Thyroid gland (tissue), 4 donors: ENCODE measurements at places on chromosomes 3 and 15. TPM values are rescaled to one million over a fixed set of nuclear protein-coding genes. Genes with fewer than 3 reads are reported as not detected.

DNA sequence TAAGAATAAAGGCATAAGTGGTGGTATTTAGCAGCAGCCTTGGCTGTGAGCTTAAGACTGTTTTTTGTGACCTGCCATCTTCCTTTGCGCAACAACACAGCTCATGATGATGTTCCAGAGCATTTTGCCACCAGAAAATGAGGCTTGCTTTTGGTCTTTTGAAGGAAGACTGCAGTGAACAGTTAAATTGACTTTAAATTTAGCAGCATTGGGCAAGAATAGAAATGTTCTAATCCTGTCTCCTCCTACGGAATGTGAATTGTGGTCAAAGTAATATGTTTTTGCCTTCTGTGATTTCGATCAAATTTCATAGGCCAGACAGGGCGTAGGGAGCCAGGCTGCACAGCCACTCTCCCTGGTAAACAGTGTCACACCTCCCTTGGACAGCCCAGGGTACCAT lies 460.7 kb upstream of the RASGRP1 start:
- H3K36me3 ChIP-seq, result no peaks in the 10 kb centered on the region
- no peak for DNase-seq
- no peaks in the 10 kb centered on the region for H3K27me3 ChIP-seq
- H3K4me3 ChIP-seq, result no peak overlapping the region
- H3K27ac ChIP-seq, result no peak overlapping the region
- H3K4me1 ChIP-seq, result no peaks in the 10 kb centered on the region

DNA sequence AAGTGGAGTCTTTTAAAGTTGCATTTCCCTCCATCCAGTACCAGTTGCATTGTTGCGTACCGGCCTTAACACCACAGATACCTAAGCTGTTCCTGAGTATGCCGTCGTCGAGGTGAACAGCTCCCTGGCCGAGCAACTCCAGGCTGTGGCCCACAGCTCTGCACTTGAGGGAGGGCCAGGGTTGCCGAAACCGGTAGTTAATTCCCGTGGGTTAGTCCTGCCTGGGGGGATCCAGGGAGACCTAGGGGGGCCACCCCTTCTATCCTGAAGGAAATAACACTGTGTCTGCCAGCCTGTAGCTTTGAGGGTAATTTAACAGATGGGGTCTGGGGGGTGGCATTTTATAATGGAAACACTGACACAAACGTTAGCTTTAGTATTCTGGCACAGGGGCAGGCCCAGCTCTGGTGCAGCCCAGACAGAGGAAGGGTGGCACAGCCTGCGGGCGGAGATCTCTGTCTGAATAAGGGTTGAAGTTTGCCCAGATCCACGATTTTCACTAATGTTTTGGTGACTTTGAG lies 60.8 kb downstream of the RGMA start:
- peak overlapping the region; percentile 66 for H3K27ac ChIP-seq
- no peaks in the 10 kb centered on the region for H3K27me3 ChIP-seq

- H3K27ac ChIP-seq, result no peak overlapping the region
- H3K36me3 ChIP-seq, result no peaks in the 10 kb centered on the region
- no peak for DNase-seq
- no peaks in the 10 kb centered on the region for H3K27me3 ChIP-seq
Measured at GRCh38 chr3:130825762-130826299, 68.1 kb upstream of the ATP2C1 start.

GRCh38 chr15:58019503-58020376 lies 45.8 kb downstream of the ALDH1A2 start:
- H3K4me1 ChIP-seq, result no peaks in the 10 kb centered on the region
- DNase-seq, result no peak
- H3K4me3 ChIP-seq, result no peak overlapping the region
- no peaks in the 10 kb centered on the region for H3K36me3 ChIP-seq

DNA sequence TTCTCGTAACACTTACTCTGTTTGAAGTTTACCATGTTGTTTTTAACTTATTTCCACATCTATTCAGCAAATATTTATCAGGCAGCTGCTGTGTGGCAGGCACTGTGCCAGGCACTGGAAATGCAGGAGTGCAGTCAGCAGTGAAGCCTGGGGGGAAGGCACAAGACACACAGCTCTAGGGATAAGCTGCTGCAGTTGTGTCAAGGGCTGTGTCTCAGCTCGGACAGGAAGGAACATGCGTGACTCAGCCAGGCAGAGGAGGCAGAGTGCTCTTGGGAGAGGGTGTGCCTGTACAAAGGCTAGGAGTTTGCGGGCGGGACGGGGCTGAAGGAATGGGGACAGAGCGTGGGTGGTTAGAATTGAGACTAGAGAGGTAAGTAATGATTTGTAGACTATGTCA lies 24.7 kb downstream of the LYSMD4 start:
- H3K36me3 ChIP-seq, result peaks cover 7% of the 10 kb centered on the region
- no peak overlapping the region for H3K4me3 ChIP-seq
- peak overlapping the region; percentile 17 for H3K27ac ChIP-seq
- H3K4me1 ChIP-seq, result peaks cover 9% of the 10 kb centered on the region
- H3K27me3 ChIP-seq, result no peaks in the 10 kb centered on the region
- DNase-seq, result peak; percentile 65

GRCh38 chr3:120775411-120775810 lies 32.9 kb downstream of the GTF2E1 start:
- no peak overlapping the region for H3K4me3 ChIP-seq
- H3K27ac ChIP-seq, result no peak overlapping the region
- no peaks in the 10 kb centered on the region for H3K27me3 ChIP-seq
- no peaks in the 10 kb centered on the region for H3K4me1 ChIP-seq
- peaks cover 4% of the 10 kb centered on the region for H3K36me3 ChIP-seq

DNA sequence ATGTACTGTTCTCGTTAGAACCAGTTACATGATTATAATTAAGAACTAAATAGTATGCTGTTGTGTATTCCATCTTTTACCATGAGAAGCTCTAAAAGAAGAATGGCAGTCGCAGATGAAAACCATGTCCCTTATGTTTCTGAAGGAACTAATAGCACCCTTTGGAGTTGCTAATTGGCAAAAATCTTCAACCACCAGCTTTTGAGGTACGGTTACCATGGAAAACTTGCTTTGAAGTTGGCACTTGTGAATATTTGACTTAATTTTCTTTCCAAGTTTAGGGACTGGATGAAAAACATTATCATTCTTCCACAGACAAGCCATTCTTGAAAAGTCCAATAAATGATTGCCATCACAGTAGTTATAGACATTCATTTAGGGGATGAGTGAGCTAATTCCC lies 666.6 kb upstream of the ROBO1 start:
- H3K4me1 ChIP-seq, result no peaks in the 10 kb centered on the region
- no peak overlapping the region for H3K4me3 ChIP-seq
- H3K36me3 ChIP-seq, result no peaks in the 10 kb centered on the region
- H3K27ac ChIP-seq, result no peak overlapping the region
- no peaks in the 10 kb centered on the region for H3K27me3 ChIP-seq

DNA sequence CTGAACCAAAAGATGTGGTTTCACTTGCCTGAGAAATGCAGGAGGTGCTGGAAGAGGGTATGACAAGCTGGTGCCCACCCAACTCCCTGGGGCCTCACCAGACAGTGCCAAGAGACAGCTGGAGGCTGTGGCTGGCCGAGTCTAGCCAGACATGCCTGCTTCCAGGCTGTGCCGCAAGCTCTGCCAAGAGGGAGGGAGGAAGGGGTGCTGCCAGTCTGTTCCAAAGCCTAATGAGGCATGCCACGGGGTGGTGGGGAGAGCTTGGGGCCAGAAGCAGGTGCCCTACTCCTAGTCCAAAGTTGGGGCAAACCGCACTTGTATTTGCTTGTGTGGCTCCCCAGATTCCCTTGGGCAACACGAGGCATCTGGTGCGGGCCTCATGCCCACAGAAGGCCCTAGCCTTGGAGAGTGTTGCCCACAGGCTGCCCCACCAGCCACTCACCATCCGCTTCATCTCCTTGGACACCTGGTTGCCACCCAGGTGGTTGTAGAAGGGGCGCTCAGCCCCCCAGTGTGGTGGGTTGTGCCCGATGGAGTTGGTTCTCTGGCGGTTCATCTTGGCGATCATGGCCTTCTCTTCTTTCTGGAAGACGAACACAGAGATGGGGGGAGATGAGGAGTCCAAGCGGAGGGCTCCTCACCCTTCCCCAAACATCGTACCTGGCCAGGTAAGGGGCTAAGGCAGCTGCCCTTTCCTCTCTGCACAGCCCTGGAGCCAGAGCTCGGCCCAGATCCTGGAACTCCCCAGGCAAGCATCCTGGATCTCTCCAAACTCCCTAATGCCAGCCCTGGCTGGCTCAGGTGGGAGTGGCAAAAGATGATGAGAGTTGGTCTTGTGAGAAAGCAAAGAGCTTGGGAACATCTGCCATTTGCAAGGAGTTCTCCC lies 123.4 kb downstream of the SEC22A start:
- H3K4me3 ChIP-seq, result no peak overlapping the region
- no peaks in the 10 kb centered on the region for H3K36me3 ChIP-seq
- no peak for DNase-seq
- no peak overlapping the region for H3K27ac ChIP-seq

Gene RASL12
- 8.0 TPM for total RNA-seq

GRCh38 chr15:67017311-67017710 lies 48.1 kb upstream of the SMAD3 start:
- no peak overlapping the region for H3K4me3 ChIP-seq
- H3K36me3 ChIP-seq, result no peaks in the 10 kb centered on the region
- H3K27me3 ChIP-seq, result no peaks in the 10 kb centered on the region
- no peaks in the 10 kb centered on the region for H3K4me1 ChIP-seq
- no peak for DNase-seq
